Activated naive CD4-positive, alpha-beta T cell (primary cell): ENCODE measurements at places on chromosomes 7 and 10.

GRCh38 chr7:83410989-83411591, 237.8 kb downstream of the SEMA3E start:
- DNase-seq, result no peak

- no peak for DNase-seq
Measured at GRCh38 chr10:71604324-71605018, 115.1 kb downstream of the C10orf105 start.

DNA sequence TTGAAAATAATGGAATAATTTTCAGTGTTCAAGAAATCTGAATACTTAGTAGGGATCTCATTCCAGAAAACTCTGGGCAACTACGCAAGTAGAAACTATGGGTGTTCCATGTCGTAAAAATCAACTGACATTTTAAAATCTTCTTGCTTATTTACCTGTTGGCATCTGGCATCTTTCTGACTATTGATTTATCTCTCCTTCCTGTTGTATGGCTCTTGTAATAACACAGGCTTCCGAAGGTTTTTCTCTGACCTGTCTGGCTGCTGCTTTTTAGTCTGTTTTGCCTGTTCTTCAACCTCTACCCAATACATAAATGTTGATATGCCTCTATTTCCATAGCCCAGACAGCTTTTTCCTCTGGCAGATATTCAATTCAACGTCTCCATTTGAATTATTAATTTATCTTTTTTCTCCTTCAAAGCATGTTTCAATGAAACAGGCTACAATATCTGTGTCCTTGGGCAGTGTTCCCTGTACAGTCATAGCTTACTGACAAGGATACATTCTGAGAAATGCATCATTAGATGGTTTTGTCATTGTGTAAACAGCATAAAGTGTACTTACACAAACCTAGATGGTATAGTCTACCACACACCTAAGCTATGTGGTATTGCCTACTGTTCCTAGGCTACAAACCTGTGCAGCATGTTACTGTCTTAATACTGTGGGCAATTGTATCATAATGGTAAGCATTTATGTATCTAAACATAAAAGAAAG, 105.9 kb upstream of the ETV1 start:
- no peak for DNase-seq

DNA sequence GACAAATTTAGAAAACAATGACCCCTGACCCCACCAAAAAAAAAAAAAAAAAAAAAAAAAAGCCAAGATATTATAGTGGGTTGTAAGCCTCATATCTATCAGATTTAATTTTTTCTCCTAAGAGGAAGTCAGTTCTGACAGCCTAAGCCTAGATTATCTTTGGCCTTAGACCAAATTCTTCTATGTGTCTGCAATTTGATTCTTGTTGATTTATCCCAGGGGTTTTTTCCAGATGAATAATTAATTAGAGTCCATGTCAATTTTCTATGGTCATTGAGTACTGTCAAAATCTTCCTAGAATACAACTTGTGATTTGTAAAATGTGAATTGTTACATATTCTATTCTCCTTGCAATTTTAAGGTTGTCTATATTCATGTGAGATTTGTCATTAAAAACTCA, 151.6 kb upstream of the CACNA2D1 start:
- no peak for DNase-seq

- no peak for DNase-seq
Measured at GRCh38 chr7:99554939-99555338, 3.0 kb upstream of the FAM200A start.

DNA sequence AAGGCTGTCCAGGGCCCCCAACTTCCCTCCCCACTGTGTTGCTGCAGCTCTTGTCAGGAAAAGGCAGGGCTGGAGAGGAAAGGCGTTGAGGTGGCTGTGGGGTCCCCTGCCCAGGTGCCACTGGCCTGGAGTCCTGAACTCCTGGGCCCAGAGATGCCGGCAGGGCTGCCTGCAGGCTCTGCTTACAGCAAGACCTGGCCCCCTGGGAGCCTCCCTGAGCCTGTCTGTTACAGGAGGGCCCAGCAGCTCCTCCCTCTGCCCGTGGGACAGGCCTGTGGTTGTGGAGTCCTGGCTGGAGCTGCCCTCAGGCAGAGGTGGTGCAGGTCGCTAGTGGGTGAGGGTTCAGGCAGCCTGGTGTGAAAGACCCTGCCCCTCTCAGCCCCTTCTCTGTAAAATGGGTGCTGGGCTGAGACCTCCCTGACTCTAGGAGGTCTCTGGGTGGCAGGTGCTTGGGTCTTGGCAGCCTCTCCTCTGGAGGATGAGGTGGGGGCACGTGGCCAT, 9.9 kb downstream of the ANTXRL start:
- DNase-seq, result no peak

DNA sequence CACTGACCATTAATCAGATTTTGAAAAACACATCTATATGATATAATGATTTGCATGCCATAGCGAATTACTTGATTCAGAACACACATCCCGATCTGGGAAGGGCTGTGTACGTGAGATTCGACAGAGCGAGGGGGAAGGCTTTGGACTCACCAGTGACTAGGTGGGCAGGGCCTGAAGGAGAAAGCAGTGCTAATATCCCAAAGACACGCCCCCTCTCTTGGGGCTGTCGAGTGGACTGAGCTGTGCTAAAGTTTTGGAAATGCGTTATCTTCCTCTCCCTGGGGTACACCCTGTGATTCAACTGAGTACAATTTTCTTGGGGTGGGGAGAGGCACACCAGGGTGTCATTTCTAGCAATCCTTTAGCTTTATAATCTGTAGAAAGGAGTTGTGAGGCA, 1.8 kb downstream of the LRRC17 start:
- no peak for DNase-seq

- no peak for DNase-seq
Measured at GRCh38 chr7:37380831-37381230, 67.8 kb downstream of the ELMO1 start.

DNA sequence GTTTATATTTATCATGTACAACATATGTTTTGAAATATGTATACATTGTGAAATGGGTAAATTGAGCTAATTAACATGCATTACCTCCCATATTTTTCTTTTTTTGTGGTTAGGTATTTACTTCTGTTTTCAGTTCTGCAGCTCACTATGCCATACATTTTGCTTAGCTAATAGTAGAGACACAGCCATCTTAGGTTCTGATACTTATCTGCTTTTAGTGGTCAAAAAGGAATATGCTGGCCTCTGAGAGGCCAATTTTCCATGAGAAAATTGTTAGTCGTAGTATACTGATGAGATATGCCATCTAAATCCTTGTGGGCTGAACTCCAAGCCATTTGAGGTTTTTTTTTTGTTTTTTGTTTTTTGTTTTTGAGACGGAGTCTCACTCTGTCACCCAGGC, 31.0 kb downstream of the SGPL1 start:
- DNase-seq, result no peak

DNA sequence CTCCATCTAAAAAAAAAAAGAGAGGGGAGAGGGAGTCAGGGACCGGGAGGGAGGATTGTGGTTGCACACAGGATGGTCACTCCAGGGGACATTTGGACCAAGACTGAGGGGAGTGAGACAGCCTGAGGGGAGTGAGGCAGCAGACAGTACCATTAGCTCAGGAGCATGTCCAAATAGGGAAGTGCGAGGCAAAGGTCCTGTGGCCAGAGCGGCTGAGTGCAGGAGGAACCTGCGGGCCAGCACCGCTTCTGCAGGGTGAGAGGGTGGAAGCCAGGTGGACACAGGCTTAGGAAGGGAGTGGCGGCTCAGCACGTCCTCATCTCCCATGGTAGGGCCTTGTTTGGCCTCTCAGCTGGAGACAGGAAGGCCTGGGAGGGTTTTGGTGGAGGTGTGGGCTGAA, 48.9 kb upstream of the PFKFB3 start:
- DNase-seq, result no peak

DNA sequence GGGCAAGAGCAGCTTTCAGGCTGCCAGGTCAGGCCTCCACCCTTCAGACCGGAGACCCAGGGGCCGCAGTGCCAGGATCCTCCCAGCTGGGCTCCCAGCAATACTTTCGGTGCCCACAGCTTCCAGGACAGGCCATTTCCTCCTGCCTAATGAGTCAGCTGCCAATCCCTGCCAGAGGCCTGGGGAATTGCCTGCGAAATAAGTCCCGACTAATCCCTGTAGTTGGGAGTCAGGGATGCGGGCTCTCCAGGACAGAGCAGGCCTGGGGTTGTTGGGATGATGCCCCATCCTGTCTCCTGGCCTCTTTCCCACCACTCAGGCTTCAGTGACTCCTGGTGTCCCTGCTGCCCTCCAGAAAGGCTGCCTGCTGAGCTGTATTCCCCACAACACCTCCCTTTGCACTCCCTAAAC, 143.5 kb upstream of the UNC5B start:
- no peak for DNase-seq

DNA sequence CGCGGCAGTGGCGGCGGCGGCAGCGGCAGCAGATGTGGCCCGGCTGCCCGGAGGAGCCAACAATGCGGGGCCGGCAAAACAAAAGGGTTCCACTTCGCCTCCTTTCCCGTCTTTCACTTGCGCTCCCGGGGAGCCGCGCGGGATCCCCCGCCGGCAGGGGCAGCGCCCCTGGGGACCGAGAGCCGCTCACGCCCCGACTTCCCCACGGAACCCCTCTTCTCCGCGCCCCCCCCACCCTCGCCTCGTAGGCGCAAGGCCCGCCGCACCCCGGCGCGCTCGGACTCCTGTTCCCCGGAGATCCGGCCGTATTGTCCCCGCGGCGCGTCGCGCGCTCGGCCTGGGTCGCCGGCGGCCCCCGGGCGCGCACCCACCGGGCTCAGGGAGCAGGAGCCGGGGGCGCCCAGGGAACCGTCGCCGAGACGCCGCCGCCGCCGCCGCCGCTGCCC, 854 bp downstream of the CTBP2 start:
- DNase-seq, result no peak

DNA sequence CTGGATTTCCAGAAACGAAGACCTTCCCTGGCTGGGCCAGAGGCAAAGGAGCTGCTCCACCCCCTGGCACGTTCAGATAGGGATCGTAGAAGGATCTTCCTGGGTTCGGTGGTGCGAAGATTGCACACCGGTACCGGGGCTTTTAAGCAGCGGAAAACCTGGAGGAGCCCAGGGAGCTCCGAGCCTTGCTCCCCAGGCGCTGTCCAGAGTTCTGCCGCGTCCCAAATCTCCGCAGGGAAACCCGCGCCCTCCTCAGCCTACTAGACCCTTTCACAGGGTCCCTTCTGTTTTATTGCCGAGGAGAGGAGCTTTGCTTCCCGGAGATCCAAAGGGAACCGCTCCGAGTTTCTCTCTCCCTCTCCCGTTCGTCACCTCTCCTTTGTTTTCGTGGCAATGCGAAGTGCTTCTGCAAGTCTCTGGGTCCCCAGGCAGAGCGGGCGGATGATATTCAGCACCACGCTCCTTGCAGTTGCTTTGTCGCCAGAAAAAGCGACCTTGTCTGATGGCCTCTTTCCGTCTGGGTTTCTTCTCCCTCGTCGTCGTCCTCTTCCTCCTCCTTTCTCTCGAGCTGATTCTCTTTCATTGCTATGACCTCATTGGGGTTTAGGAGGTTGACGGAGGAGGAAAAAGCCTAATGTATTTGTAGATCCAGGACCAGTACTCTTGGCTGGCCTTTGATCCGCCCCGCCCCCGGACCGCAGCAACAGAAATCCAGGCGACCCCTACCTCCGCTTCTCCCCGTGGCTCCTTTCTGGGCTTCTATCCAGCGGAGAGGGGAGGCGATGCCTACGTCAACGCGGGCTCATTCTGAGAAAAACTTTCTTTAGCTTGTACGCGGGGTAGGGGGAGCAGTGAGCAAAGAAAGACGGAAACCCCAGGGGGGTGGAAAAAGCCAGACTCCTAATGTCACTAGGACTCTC, at the start of gene TMEM196:
TSS of gene TMEM196 (minus strand) at position 777 of the 920 bp plus-strand sequence. CDS start 921 bp downstream, outside the sequence.
- no peak for DNase-seq

GRCh38 chr7:151616443-151617213, 96.9 kb upstream of the RHEB start:
- DNase-seq, result no peak

- DNase-seq, result no peak
Measured at GRCh38 chr7:117385363-117386109, 41.8 kb downstream of the ASZ1 start.

DNA sequence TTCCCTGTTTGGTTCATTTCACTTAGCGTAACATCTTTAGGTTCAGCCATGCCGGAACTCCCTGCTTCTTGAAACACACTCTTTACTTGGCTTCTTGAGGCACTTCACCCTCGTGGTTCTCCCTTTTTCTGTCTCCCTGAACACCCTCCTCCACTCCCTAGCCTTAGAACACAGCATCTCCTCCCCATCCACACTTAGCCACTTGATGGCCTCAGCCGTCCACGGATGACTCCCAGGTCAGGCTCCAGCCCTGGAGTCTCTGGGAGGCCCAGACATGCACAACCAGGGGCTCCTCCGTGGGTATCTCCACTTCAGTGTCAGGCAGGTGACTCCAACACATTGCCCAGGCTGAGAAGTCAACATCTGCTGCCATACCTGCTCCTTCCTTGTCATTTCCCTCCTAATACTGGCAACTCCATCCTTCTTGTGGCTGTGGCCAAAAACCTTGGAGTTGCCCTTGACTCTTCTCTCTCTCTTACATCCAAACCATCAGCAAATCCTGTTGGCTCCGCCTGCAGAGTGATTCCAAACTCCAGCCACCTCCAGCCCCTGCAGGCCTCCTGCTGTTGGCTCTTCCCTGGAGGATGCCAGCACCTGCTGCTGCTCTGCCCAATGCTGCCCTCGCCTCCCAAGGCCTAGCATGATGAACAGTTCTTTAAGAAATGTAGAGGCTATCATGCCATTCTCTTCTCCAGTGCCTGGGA, 8.4 kb upstream of the INMT start:
- no peak for DNase-seq

DNA sequence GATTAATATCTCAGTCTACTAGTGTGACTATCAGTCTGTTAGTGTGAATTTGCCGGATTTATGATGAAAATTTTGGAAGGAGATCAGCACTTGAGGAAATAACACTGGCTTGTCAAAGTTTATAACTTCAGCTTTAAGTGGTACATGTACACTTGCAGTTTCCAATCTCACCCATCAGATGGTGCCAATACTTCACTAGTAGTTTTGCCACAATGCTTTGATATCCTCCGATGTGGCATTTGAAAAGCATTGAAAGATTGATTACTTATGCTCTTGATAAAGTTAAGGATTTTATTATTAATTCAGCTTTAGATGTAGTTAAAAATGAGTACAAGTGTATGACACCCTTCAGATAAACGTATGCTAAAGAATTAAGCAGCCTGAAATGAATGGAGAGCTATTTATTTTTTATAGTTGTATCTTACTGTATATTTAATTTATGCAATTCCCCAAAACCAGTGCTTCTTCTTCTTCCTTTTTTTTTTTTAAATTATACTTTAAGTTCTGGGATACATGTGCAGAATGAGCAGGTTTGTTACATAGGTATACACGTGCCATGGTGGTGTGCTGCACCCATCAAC, 98.2 kb downstream of the ANLN start:
- DNase-seq, result no peak

DNA sequence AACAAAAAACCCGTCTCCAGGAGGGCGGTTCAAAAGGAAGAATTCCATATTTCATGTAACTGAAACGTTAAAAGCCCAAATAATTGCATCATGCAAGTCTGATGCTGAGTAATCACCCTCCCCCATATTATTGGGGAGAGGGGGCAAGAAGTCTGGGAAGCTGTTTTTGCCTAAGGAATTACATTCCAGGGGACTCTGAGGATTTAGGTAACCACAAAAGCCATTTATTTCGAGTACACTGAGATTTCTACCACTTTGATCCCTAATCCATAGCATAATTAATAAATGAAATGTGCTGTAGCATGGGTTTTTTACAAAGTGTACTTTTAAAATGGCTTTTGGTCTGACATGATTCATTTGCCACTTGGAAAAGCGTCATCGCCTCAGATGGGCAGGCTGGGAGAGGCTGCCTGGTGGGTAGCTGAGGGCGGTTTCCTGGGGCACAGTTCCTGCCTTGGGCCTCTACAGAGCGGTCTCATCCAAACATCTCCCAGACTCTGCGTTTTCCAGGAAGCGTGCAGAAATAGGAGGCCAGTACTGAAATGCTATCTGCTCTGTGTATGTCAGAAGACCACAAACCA, 106.5 kb downstream of the TCF7L2 start:
- no peak for DNase-seq
